ENCODE measurements at places on chromosomes 4 and X. TPM values are rescaled to one million over a fixed set of nuclear protein-coding genes. Genes with fewer than 3 reads are reported as not detected.

MAML3 gene
- total RNA-seq = 1.7 TPM

NEUROG2 gene
- total RNA-seq = not detected

AFAP1 gene
- total RNA-seq = 57.8 TPM

XPNPEP2 gene
- not detected for total RNA-seq

POLN gene
- 6.2 TPM for total RNA-seq

SLC25A6 gene
- 188 TPM for total RNA-seq

RIBC1 gene
- total RNA-seq = 0.19 TPM

SORCS2 gene
- 0.19 TPM for total RNA-seq
